ENCODE measurements at places on chromosomes 5 and 9. TPM values are rescaled to one million over a fixed set of nuclear protein-coding genes. Genes with fewer than 3 reads are reported as not detected.

GRCh38 chr9:112135706-112136105 is 39.4 kb downstream of the SUSD1 start:
- peak; percentile 18 for DNase-seq

DNA sequence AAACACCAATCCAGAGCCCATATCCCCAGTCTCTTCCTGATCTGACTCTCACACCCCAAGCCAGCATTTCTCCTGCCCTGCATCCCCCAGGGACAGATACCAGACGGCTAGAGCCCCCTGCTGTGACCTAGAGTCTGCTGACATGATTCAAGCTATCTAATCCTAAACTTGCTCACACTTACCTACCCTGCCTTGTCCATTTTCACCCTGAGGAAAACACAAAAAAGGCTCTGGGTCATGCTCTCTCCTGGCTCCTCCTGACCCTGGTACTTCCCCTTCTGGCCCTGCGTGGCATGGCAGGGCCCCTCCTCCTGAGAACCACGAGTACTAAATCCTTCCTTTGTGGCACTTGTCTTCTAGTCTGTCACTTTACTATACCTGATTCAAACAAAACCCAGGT is 2.8 kb upstream of the ARRDC1 start:
- no peak for DNase-seq

HMGCS1 gene
- total RNA-seq = 39.7 TPM

GRCh38 chr5:68745448-68745847 is 348.4 kb upstream of the SLC30A5 start:
- no peak for DNase-seq

TRIM32 gene
- total RNA-seq = 11.6 TPM

- no peak for DNase-seq
Observed at GRCh38 chr5:1797103-1797800, 2.4 kb downstream of the MRPL36 start.

DNA sequence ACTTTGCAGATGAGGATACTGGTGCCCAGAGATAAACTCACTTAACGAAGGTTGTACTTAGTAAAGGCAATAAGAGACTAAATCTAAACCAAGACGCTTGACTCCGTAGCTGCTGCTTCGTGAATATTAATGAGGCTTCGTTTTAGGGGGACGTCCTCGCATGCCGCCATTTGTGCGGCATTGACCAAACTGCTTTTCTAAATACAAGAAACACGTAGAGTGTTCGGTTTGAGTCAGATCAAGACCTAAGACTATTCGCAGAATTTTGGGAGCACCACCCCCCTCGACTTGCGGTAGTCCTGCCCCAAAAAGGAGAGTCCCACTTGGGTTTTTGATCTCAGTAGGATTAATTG is 1.1 kb downstream of the NPM1 start:
- DNase-seq = no peak

ECM2 gene
- total RNA-seq = not detected

TLE4 gene
- 8.3 TPM for total RNA-seq

GRCh38 chr5:137858223-137858916 is 9.3 kb upstream of the MYOT start:
- DNase-seq = no peak

All from PC-3 (cell line).